ENCODE measurements at places on chromosomes 11 and 22.

DNA sequence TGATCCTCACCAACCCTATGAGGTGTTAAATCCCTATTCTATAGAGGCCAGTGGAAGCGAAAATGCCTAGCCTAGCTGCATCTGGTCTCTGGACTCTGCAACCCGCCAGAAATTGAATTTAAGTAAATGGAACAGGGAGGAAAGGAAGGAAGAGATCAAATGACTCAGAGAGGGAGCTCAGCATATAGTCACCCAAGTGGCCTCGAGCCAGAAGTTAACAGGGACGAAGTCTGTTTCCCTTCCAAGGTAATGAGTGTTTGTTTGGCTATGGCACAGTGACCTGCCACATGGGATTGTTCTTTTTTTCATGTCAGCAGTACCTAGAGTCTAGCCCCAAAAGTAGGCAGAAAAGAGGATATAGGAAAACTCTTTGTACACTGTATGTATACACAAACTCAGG lies 66.3 kb downstream of the PAK1 start:
- DNase-seq, result peak; percentile 31

- DNase-seq, result no peak
Measured at GRCh38 chr22:24519496-24519895, 24.4 kb downstream of the UPB1 start.

DNA sequence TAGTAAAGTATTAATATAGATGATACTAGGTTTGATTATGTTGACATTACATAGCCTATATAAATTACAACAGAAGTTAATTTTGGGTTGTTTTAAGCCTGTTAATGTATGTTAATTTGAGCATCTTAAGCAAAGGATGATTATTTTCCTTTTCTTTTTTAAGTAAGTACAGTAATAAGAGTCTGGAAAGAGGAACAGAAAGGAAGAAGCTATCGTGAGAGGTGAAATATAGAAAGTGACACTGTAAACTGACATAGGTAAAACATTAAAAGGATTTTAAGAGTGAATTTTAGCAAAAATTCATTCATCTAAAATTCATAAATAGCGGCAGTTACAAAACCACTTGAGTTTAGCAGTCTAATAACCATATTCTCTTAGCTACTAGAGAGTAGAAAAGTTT lies 45.5 kb downstream of the FAR1 start:
- DNase-seq, result no peak

DNA sequence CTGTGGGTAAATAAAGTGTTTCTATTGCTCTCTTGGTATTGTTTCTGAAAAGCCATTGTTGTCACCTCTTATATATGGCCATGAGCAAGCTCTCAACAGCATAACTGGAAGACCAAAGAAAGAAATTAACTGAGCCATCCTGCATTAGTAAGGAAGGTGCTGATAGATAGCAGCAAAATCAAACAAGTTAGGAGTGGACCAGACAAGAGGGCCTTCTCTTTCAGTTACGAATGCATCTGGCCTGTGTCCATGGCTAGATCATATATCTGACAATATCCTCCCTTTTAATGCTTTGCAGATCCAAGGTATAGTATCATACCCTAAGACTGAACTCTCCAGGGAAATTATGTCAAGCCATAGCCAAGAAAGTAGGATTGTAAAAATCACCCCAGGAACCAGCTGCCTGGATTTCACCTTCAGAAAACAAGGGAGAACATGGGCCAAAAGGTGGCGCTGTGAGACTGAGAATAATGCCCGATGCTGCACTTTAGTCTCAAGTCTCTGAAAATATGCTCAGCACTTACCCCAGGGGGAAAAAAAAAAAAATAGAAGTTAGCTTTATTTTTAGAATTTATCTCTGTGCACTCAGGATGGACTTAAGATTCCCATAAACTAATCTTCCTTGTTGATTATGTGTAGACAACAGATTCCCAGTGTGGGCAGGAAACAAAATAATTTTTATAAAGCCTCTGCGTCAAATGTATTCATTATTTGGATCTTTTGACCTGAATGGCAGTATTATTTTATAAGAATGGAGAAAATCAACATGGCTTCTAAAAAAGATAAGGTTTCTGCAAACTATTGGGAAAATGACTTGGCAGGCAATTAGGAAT lies 415.1 kb downstream of the ETS1 start:
- peak; percentile 43 for DNase-seq

DNA sequence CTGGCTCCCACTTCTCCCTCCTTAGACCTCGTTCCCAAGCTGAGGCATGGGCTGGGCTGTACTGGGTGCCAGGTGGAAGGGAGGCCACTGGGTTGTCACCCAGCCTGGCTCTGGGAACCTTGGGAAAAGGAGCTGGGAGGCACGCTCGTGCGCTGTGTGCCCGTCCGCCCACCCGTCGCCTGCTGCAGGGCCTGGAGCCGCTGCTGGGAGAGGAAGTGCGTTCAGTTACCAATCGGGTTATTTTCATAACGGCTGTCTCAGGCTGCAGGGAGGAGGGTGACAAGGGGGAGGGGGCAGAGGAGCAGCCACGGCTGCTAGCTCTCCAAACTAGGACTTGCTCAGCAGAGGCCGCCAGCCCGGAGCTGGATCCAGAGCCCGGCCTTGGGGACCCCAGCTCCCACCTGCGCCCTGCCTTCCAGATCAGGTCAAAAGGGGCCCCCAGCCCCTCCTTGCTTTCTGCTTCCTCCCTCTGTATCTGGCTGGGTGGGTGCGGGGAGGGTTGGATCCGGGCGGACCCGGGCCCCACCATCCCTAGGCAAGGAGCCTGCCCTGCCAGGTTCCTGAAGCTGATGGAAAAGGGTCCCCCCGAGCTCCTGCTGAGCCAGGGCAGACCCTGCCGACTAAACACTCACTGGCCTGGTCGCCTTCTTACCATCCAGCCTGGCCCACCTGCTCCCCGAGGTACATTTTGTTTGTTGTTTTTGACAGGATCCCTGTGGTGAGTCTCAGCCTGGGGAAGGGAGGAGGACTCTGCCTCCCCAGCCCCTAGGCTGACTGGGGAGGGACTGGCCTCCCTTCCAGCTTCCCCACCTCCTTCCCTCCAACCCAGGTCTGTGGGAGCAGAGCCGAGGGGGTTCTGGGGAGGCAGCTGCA lies 14.3 kb downstream of the DGKZ start:
- DNase-seq, result peak; percentile 39

- DNase-seq, result no peak
Measured at GRCh38 chr22:33335611-33336279, 277.6 kb upstream of the SYN3 start.

GRCh38 chr11:90757849-90758494 lies 535.1 kb upstream of the CHORDC1 start:
- DNase-seq, result no peak

- no peak for DNase-seq
Measured at GRCh38 chr11:126113515-126113957, 50.9 kb upstream of the CDON start.

DNA sequence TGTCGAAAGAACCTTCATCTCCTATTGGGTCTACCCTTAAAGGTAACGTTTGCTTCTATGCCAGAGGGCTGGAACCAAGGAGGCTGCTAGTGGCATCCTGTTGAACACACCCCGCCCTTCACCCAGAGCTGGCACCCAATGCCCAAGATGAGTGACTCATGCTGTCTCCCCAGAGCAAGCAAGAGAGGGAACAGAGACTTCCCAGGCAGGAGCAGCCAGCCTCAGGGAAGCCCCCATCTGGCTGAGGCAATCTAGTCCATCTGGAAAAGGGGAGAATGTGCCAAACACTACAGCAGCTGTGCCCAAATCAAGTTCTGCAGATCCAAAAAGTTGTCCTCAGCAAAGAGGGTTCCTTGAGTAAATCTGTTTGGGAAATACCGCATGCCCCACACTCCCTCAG lies 91.9 kb upstream of the TP53I11 start:
- no peak for DNase-seq

- DNase-seq, result no peak
Measured at GRCh38 chr22:45105281-45105702, 58.4 kb upstream of the NUP50 start.

- no peak for DNase-seq
Measured at GRCh38 chr22:48961705-48962104, 866.0 kb downstream of the BRD1 start.

DNA sequence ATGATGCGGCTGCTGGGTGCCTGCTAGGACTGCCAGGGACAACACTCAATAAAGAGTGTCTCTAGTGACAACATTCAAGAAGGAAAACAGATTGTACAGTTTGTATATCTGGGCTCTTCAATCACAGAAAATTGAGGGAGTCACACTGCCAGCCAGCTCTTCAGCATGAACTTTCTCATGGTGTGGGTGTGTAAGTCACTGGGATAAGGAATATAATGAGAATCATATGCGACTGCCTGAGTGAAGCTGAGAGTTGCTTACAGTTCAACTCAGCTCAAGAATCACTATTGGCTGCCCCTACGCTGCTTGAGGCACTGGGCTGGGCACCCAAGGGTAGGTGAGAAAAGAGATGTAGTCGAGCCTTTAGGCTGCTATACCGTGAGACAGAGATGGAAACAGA lies 328.1 kb upstream of the PITPNB start:
- no peak for DNase-seq

- DNase-seq, result no peak
Measured at GRCh38 chr11:83349296-83349695, 63.1 kb upstream of the CCDC90B start.

GRCh38 chr11:28077521-28077920 lies 30.4 kb downstream of the KIF18A start:
- no peak for DNase-seq

GRCh38 chr11:35426351-35426750 lies 7.0 kb upstream of the SLC1A2 start:
- no peak for DNase-seq

DNA sequence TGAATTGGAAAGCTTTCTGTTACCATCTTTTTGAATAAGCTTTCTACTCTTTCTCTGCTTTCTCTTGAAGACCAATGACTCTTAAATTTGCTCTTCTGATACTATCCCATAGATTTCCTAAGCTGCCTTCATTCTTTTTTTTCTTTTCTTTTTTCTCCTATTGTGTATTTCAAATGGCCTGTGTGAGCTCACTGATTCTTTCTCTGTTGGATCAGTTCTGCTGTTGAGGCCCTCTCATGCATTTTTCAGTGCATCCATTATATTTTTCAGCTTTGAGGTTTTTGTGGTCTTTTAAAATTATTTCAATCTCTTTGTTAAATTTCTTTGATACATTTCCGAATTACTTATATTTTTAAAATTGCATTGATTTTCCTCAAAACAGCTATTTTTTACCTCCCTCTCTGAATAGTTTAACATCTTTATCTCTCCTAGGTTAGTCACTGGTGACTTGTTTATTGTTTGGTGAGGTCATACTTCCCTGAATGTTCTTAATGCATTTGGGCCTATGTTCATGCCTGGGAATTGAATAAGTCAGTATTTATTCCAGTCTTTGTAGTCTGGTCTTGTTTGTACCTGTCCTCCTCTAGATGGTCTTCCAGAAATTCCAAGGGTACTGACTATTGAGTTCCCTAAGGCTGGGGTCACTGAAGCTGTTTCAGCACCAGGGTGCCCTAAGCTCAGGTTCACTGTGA lies 110.6 kb upstream of the SERPIND1 start:
- no peak for DNase-seq

DNA sequence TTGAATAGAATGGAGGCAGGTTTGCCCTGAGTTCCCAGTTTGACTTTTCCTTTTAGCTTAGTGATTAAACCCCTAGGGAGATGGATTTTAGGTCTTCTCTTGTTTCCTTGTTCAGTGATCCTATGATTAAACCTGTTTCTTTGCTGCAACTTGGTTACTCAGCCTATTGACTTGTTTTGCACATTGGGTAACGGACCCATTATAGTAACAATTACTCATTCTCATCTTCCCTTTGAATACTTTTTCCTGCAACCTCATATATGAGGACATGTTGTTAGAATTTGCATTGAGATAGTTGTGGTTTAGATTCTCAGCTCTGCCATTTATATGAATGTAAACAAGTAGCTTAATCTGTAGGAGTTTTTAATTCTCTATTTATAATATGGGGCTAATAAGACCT lies 489.2 kb upstream of the CNTN5 start:
- no peak for DNase-seq

- DNase-seq, result no peak
Measured at GRCh38 chr22:30317778-30318177, 9.0 kb downstream of the TBC1D10A start.

- no peak for DNase-seq
Measured at GRCh38 chr11:19701421-19701820, 11.2 kb upstream of the NAV2 start.

DNA sequence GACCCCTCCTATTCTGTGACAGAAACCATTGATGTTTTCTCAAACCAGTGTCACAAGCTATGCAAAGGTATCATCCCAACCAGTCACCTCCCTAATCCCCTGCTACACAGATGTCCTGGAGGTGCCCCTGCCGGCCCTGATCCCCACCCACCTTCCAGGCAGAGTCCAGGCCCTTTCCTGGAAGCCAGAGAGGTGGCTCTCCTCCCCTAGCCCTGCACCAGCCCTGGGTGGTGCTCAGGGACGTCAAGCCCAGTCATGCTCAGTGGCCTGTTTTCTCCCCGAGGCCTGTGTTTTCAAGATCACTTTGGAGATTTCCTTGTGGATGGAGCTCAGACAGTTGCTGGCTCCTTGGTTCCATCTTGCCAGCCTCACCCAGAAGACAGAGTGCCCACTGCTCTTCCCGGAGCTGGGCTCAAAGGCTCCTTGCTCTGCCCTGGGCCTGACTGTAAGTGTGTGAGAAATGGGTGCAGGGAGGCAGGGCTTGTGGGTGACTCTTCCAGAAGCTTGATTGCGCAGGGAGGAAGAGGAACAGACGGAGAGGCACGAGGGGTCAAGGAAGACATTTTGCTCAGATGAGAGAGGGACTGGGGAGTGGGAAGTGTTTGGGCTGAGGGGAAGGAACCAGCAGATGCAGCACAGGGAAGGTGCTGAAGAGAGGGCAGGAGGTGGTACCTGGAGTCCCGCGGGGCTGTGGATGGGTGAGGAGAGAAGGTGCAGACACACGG lies 11.3 kb downstream of the P2RY6 start:
- DNase-seq, result no peak

GRCh38 chr11:67351275-67352005 lies 1.9 kb downstream of the POLD4 start:
- peak; percentile 34 for DNase-seq

- DNase-seq, result no peak
Measured at GRCh38 chr22:29265305-29265704, 2.5 kb downstream of the RHBDD3 start.

DNA sequence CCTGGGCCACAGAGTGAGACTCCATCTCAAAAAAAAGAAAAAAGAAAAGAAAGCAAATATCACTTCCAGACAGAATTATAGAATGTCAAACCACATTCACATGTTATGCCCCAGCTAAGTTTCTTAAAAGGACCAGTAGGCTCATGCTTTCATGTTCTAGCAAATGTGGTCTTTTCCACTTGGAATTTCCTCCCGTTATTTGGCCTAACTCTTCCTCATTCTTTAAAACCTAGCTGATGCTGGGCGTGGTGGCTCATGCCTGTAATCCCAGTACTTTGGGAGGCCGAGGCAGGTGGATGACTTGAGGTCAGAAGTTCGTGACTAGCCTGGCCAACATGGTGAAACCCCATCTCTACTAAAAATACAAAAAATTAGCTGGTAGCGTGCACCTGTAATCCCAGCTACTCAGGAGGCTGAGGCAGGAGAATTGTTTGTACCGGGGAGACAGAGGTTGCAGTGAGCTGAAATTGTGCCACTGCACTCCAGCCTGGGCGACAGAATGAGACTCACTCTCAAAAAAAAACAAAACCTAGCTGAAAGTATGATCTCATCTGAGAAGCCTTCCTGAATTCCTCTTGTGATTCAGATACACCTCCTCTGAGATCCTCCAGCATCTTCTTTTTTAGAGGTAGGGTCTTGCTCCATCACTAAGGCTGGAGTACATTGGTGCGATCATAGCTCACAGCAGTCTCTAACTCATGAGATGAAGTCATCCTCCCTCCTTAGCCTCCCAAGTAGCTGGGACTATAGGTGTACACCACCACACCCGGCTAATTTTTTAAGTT lies 50.4 kb downstream of the FCHSD2 start:
- no peak for DNase-seq

All from NCI-H1436 treated with DMSO at 0.1 percent for 48 hours (cell line).